ENCODE measurements at places on chromosomes 12 and 14. TPM values are rescaled to one million over a fixed set of nuclear protein-coding genes. Genes with fewer than 3 reads are reported as not detected.

The KLRD1 gene
- polyA plus RNA-seq = not detected

The OASL gene
- polyA plus RNA-seq = 2.7 TPM

The GPD1 gene
- polyA plus RNA-seq = 0.30 TPM

GRCh38 chr14:26323869-26324268 lies 274.0 kb downstream of the NOVA1 start:
- DNase-seq = no peak

Measured in GM12878 (cell line).